ENCODE measurements at places on chromosomes 6 and 20. TPM values are rescaled to one million over a fixed set of nuclear protein-coding genes. Genes with fewer than 3 reads are reported as not detected.

DNA sequence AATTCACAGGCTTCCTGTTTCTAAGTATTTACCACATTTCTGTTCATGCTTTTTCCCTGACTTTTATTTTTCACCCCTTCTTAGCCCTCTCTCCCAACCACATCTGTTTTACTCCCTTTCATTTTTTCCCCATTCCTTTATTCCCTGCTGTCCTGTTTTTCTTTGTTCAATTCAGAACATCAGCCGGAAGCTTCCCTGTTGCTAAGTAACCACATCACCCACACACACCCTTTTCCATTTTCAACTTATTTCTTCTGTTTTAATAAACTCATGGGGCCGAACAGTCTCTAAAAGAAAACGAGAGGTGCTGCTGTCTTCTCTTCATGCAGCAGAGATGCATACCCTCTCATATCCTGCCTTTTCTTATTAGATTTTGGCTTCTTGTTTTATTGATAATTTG lies 53.5 kb upstream of the CEP85L start:
- DNase-seq = no peak

DNA sequence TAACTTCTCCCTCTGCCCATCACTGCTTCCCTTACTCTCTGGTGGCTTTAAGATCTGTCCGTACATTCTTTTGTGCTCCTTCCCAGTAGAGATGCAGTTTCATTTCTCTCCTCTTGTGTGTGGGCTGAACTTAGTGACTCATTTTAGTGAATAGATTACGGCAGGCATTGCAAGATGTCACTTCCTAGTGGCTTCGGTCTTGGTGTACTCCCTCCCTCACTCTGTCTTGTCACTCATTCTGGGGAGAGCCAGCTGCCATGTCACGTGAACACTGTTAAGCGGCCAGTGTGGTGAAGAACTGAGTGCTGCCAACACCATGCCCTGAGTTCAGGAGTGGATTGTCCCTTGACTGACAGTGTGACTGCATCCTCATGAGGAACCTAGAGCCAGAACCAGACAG lies 115.9 kb downstream of the OTOR start:
- no peak for DNase-seq

DNA sequence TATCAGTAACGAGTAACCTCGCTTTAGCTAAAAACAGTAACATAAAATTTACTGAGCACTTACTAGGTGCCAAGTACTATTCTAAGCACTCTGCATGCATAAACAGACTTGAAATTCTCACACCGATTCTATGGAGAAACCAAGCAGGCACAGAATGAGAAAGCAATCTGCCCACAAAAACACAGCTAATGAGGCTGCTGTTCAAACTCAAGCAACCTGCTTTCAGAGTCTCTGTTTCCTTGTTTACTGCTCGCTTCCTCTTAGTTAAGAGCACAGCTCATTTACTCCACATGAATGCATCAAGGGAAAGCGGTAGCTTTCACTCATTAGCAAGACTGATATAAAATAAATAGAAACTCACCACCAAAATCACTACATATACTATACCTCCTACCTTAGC lies 37.4 kb downstream of the PRKN start:
- no peak for DNase-seq

DNA sequence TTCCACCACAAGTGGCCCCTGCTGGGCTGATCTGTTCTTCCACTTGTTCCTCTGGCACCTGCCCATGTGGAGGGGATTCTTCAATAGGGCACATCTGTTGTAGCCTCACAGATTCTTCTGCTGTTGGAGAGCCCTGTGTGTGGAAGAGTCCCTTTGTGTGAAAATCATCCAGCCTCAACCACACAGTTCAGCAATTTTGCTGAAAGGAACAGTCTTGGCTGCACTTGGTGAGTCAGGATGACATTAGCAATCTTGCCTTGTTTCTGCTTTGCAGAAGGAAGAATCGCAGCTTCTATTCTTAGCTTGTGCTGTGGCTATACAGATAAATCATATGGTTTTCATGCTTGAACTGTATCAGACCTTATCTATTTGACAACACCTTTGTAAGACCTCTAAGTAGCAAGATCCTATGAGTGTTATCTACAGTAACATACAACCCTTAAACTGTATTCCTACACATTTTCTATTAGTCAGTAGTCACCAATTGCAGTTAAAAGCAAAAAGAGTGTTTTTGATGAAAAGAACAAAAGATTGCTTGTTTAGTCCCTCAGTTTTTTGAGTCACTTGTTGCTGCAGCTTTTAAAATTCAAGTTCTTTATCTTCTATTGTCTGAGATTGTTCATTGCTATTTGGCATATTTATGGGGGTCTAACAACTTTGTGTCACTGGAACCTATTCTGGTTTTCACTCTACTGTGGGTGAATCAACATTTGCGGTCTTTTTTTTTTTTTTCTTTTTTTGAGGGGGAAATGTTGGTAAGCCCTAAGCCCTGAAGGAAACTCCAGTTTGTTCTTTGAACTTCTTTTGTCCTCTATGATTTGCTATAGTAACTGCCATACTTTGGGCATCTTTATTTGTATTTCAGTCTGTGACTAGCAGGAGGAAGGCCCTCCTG lies 231.6 kb downstream of the TFAP2B start:
- no peak for DNase-seq

DNA sequence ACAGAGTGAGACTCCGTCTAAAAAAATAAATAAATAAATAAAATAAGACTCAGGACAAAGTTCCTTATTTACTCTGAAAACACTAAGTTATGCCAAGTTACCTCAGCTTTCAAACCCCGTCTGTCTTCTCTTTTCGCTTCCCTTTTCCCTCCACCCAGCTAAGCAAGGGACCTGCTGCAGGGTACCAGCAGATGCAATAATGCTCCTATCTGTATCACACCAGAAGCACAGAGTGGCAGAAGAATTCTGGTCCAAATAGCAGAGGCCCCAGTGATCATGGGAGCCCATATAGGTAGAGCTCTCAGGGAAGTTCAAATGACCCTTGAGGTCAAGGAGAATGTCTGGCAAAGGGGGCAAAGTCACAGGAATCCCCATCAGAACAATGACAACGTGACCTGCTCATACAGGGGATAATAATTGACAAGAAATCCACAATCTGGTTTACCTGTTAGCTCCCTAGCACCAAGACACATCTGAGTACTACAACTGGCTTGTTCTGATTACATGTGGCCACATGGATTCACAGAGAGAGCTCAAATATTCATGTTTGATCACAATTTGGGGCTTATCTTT lies 8.7 kb downstream of the GCM1 start:
- DNase-seq = no peak

The L3MBTL3 gene
- 8.5 TPM for total RNA-seq

DNA sequence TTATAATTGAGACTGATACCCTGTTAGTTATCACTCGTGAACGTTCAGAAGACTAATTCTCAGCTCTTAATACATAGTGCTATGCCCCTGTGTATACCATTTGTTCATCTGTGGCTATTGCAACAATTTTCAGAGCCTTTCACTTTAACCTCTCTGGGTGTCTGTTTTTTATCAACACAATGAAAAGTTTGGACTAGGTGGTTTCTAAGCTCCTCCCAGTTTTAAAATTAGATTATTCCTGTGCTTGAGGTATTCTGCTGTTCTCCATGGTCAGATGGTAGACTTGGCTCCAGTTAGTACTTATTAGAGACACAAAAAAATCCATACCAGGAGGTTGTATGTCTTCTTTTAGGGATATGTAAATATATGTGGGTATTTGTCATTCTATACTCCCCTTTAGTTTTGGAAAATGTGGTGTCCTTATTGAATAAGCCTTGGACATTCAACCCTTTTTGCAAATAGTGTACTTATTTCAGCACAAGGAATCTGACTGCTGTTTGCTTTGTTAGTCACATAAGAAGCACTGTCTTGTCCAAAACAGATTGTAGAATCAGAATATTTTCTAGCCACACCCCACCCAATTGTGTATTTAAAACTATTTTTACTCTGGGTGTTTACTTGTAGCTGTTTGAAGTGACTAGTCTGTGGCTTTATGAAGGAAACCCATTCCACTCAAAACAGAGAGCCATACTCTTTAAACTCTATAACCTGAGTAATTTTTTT lies 2.0 kb upstream of the COL10A1 start:
- no peak for DNase-seq

- DNase-seq = no peak
Measured at GRCh38 chr6:434051-434705, 42.6 kb downstream of the IRF4 start.

The TFEB gene
- total RNA-seq = 41.7 TPM

The IL22RA2 gene
- not detected for total RNA-seq

DNA sequence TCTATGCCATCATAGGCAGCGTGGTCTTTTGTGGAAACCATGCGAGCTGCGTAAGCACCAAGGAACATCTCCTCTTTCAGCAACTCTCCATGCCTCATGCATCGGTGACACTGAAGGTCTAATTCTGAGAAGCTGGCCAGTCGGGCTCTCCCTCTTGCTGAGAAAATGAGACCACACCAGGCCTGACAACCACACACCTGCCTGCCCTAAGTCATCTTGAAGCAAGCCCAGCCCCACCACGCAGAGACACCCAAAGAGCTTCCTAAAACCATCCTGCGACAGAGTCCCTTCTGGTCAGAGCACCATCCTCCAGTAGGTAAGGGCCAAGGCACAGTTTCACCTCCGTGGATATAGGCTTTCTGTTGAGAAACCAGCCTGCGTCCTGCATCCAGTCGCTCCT lies 26.6 kb downstream of the PREX1 start:
- DNase-seq = no peak

- no peak for DNase-seq
Measured at GRCh38 chr20:31749223-31749622, 10.1 kb downstream of the TPX2 start.

GRCh38 chr20:9613871-9614270 lies 99.5 kb downstream of the LAMP5 start:
- no peak for DNase-seq

The CMTR1 gene
- 33.6 TPM for total RNA-seq

- DNase-seq = no peak
Measured at GRCh38 chr20:663315-664090, 10.5 kb upstream of the SRXN1 start.

The BCAS1 gene
- total RNA-seq = 13.2 TPM

GRCh38 chr6:83311231-83311630 lies 118.1 kb downstream of the RWDD2A start:
- no peak for DNase-seq

DNA sequence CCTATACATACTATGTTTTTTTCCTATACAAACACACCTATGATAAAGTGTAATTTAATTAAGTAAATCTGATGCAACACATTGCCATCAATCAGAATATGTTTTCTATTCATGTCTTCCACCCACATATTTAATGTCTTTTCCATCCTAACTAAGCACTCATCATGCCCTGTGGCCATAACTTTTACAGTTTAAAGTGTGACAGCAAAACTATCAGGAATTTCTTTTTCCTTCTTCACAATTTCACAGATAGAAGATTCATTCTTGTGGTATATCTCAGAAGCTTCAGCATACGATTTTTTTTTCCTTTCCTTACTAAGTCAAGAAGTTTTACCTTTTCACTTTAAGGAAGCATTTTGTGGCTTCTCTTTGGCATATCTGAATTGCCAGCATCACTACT lies 7.0 kb upstream of the BEND6 start:
- DNase-seq = no peak

The BPIFB4 gene
- total RNA-seq = not detected

The KIAA0408 gene
- 6.8 TPM for total RNA-seq

- DNase-seq = no peak
Measured at GRCh38 chr20:14583413-14583812, 246.0 kb upstream of the FLRT3 start.

- DNase-seq = no peak
Measured at GRCh38 chr6:138504764-138505689, 5.7 kb upstream of the NHSL1 start.
